ENCODE measurements at places on chromosomes 7 and 10.
A peak's percentile ranks its signal among the peaks of the same experiment; 100 is the strongest.

DNA sequence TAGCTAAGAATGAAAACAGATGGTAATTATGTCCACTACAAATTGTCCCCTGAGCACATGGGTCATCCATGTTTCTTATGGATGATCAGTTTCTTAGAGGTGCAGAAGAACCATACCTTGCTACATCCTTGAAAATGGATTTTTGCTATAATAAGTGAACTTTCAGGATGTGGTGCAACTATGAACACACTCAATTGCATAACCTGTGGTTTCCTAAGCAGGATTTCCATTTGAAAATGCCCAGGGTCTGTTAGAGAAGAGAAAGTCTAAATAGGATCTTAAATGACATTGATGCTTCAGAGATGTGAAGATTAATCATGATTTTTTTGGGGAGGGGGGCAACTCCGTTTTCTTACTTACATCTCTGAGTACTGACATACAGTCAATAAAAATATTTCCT is 39.6 kb upstream of the CACNB2 start:
- no peak for DNase-seq

- DNase-seq: no peak
Measured at GRCh38 chr7:157402911-157403534, 66.2 kb downstream of the DNAJB6 start.

- peak; percentile 83 for DNase-seq
Measured at GRCh38 chr10:22554461-22555182, 159.8 kb downstream of the PIP4K2A start.

- no peak for DNase-seq
Measured at GRCh38 chr7:141151746-141152145, 77.9 kb downstream of the TMEM178B start.

DNA sequence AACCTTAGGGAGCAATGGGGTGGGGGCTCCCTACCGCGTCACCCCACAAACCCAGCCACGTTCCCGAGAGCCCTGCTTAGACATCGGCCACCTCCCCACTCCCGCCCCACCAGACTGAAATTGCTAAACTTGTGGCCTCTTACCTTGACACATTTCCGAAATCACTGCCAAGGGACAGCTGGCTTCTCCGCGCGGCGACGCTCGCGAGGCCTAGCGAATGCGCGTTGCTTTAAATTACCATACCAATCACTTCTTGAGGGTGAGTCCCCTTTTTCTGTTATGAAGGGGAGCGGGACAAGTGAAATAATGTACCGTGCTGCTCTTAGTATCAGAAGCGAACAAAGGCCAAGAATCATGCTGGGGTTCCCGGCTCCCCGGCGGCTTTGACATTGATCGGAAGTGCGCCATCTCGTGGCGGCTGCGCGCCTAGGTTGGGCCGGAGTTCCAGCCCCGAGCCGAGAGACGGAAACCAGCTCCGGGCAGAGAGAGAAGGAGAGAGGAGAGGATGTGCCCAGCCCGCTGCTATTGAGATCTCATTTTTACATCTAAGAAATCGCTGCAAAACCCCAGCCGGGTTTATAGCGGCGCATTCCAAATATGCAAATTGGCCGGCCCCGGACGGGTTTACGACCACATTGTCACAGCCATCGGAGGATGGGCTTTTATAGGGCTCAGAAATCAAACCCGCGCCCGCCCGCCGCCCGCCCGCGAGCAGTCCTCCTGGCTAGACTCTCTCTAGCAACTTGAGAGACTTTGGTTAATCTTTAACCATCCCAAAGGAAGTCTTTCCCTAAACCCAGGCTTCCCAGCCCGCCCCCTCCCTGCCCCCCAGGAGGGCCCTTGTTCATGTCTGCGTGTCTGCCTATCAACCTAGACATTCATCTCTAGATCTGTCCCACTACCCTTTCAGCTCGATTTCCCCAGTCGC is 5.3 kb downstream of the HOXA11 start:
- DNase-seq: peak; percentile 69

DNA sequence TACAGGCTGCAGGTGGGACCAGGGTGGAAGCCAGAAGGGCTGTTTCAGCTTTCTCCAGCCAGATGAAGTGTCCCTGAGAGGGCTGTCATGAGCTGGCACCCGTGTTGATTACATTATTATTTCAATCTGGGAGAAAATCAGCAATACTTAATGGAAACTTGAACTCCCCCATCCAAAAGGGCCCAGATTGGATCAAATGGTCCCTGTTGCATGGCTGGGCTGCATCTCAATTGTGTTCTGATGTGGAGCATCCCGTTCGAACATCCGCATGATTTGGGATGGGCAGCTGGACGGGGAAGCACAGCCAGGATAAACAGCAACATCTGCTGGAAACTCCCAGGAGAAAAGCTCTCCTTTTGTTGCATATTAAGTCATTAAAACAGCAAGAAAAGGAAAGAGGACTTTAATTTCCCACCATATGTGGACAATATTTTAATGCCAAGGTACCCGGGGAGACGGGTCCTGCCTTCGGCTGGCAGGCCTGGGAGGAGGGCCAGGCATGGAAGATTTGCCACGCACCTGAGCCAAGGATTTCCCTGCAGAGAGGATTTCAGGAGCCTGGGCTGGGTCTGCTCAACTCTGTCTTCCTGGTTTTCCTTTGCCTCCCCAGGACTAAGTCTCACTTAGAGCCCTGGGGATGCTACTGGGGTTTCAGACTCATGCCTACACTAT is 52.4 kb downstream of the NPTX2 start:
- DNase-seq: peak; percentile 48

GRCh38 chr10:21368022-21368582 is 157.4 kb downstream of the SKIDA1 start:
- no peak for DNase-seq

DNA sequence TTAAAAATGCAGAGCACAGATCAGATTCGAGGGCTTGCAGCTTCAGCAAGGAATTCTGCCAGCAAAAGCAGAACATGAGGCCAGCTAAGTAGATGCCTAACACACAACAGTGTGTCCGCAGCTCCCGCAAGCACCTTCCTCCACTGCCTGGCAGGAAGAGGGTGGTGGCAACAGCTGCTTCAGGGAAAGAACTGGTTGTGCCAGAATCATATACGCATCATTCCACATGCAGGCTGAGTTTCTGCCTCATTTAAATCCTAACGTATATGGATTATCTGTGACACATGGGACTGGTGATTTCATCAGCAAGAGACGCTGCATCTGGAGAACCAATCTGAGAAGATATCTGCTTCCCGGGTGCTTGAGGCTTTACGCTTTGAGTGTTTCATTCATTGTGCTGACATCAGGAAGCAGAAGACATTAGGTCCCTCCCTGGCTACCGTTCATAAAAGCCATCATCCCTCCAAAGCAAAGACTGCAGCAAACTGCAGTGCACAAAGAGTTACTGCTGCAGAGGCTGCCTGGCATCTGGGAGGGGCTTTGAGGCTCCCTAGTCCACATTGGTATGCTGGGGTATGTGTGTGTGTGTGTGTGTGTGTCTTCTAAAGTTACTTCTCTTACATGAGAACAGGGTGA is 78.8 kb downstream of the FAM13C start:
- no peak for DNase-seq

DNA sequence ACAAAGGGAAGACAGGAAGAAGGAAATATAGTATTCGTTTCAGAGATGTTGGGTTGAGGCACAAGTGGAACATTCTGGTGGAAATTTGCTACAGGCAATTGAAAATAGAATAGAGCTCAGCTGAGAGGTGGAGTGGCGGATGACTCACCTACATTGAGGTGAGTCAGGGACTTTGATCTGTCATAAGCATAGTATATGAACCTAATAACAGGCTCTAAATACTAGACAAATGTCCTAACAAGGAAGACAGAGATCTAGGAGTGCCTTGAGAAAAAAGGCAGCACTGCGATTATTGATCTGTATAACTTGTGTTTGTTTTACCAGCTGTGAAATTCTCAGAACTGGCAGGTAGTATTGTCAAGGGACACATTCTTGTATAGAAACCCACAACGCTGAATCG is 907 bp upstream of the IFRD1 start:
- no peak for DNase-seq

GRCh38 chr10:58433571-58433970 is 48.4 kb downstream of the TFAM start:
- DNase-seq: no peak

GRCh38 chr7:122762071-122762470 is 59.3 kb upstream of the RNF148 start:
- DNase-seq: no peak

- DNase-seq: no peak
Measured at GRCh38 chr7:140126435-140127034, 50.2 kb downstream of the KDM7A start.

DNA sequence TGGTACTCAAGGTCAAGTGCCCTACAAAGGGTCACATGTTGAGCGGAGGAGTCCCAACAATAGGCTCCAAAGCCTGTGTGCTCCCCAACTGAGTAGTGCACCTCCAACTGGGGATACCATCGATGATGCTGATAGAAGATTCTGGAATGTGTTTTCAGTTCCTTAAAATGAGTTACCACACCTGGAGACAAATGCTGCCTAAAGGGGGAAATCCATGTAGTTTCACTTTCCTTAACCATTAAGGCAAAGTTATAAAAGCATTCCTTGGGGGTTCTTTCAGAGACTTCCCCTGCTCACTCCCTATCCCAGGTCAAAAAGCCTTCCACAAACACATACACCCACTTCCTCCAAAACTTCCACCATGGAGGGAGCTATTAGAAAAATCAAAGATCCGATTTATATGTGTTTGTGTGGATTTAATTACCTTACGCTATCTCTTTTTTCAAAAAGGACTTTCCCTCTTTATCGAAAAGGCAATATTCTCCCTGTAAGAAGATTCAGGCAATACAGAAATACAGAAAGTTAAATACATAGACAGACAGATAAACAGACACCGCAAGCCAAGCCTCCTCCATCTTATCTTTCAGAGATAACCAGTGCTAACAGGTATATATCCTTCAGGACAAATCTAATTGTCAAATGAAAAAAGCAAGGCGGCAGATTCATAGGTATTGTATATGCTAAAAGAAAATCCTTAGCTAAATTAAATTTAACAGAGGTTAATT is 135.9 kb upstream of the ASAH2 start:
- DNase-seq: no peak
